ENCODE measurements at places on chromosomes 1 and 21.

GRCh38 chr1:158058237-158058985, 65.0 kb downstream of the KIRREL1 start:
- DNase-seq = no peak

DNA sequence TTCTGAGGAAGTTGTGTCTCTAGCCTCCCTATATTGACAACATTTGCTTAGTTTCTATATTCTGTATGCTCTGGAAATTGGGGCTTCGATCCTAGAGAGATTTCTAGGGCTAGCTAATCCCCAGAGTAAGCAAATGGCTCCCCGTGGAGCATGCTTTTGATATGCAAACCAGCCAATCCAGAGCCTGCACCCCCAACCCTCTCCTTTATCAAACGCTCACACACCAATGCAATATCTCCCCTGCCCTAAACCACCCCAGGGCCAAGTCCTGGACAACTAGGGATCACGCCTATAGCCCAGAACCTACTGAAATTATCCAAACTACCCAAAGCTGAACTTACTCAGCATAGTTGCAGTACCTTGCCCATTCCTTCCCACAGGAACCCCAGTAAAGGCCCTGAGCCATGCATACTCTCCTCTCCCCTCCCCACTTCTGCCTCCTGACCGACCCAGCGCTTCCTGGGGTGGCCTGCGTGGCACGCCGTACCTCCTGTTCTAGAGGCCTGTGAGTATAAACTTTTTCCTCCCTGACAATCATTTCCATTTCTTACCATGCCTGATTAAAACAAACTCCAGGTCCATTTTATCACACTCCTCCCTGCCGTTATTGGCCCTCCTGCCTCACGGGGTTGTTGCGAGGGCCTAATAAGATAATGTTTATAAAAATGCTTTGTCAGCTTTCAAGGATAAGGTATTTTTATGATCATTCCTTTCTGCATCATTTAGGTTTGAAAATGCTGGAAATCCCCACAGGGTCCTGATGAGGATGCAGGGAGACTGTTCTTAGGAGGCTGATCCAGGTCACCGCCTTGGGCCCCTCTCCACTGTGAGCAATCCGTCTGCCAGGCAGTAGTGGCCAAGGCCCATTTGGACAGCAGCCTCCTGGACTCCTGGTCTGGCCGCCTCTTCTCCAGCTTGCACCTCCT, 102.7 kb downstream of the TENT5C start:
- no peak for DNase-seq

DNA sequence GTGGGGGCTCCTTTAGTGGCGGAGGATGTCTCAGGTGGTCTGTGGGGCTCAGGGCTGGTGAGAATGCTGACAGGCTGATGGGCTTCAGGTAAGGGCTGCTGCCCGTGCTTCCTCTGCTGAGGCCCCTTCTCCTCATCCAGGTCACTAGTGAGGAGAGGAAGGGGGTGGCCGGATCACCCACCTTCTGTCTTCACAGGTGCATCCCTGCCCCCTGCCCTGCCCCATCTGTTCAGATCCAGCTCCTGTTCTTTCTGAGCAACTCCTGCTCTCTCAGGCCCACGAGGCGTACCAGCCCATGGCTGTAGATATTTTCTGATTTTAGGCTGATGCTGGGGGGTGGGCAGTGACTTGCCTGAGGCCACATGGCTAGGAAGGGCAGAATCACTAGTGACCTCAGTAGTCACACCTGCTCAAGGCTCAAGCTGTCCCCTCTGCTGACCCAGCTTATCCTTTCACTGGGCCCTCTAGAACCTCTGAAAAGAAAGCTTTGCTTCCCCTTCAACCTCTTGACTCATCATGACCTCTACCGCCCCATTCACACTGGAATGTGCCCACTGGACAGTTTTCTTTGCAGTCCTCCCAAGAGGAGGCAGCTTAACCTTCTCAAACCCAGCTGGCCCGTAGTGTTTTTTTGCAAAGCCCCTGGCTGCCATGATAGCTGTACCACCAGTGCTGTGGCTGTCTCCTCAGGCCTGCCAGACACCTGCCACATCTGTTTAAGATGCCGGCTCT, 14.8 kb downstream of the DCST2 start:
- DNase-seq = no peak

DNA sequence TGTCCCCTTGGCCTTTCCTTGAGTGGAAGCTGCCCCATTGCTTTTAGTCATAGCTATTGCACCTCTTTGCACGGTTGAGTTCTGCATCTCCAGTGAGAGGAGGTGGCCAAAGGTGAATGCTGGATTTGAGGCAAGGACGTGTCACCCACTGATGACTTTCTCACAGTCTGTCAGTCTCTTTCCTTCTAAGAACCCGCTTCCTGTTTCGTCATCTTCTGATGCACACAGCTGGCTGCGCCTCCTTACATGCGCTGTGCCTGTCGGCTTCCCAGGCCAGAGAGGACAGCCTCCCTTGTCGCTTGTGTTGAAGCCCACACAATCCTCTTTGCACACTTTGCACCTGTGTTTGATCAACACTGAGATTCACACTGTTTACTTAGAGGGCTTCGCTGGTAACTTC, 41.8 kb upstream of the PWP2 start:
- DNase-seq = peak; percentile 67

DNA sequence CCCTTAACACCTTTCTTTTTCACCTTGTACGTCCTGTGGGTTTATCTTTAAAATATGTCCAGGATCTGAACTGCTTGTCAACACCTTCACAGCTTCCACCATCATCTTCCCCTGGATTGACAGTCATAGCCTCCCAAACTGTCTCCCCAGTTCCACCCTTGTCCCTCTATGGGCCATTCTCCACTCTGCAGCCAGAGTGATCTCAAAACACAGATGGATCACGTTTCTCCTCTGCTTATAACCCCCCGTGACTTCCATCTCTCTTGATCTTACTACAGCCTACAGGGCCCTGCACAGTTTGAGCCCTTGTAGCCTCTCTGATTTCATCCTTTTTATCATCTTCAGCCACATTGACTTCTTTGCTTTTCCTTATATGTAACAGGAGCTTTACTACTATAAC, 4.3 kb downstream of the INSRR start:
- DNase-seq = no peak

DNA sequence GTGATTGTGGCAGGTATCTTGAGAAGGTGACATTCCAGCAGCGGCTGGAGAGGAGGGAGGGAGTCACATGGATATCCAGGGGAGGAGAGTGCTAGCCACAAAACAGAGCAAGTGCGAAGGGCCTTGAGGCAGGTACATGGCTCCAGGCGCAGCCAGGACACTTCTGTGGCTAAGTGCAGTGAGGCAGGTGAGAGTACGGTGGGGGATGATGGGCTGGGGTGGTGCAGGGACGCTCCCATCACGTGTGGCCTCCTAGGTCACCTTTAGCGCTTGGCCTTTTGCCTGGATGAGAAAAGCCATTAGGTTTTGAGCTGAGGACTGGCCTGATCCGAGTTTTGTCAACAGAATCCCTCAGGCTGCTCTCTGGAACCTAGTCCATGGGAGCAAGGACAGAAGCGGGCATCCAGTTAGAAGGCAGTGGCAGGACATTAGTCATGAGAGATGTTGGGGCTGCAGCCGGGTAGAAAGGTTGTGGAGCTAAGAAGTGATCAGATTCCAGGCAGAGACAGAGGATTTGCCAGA, 31.6 kb downstream of the SMYD2 start:
- DNase-seq = no peak

DNA sequence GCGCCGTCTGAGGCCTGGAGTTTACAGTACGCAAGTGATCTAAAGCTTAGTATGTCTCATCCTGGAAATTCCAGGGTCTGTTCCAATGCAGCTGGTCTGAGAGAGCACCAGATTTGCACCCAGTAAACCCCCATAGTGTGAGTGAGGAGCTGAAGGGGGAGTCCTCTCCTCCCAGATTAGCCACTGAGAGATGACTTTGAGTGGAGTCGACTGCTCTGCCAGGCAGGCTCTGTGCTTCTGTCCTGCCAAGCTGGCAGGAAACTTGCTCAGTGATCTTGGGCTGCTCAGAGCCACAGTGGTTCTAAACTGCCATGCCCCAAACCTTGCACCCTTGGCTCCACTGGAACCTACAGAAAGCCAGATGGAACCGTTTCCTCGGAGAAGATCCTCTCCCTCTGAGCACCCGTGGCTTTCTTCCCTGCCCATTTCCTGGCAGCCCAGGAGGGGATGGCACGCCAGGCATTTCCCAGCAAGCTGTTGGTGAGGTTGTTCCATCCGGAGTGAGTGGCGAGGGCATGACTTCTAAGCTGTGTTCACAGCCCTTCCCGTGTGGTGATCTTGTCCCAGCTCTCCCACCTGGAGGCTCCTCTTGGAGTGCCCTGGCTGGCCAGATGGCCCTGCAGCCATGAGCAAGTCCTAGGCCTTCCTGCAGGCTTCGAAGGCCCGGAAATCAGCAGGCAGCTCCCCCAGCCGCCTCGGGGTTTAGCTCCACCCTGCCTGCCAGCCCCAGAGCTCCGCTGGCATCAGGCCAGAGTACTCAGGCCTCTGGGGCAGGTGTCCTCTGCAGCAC, 125.9 kb upstream of the VAMP3 start:
- no peak for DNase-seq

DNA sequence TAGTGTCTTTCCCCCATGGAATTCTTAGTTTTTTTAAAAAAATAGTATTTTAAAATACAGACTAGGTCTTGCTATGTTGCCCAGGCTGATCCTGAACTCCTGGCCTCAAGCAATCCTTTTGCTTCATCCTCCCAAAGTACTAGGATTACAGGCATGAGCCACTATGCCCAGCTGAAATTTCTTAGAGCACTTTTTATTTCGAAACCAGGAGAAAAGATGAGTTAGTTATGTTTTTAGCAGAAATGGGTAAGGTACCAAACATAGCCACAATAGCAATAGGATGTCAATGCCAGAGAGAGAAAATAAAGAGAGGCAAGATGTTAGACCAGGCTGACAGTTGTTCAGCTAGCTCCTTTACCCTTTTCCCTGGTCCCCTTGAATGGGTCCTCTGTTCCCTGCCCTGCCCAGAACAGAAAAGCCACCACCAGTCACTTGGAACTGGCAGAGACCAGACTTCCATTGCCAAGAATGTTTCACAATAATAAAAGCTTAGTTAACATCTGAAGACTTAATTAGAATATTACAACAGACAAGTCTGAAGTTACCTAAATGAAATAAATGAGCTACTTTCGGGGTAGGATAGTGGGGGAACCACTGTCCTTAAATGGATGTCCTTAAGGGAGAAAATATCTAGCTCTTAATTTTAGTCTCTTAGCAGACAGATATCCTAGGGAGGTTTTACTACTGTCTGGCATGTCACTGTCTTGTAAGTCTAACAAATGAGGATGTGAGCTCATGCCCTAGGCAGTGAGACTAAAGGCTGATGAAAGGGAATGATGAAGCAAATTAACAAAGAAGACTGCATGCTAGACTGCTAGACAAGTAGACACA, 54.3 kb downstream of the ABL2 start:
- DNase-seq = no peak

GRCh38 chr1:231724876-231725647, 98.5 kb downstream of the DISC1 start:
- DNase-seq = no peak

DNA sequence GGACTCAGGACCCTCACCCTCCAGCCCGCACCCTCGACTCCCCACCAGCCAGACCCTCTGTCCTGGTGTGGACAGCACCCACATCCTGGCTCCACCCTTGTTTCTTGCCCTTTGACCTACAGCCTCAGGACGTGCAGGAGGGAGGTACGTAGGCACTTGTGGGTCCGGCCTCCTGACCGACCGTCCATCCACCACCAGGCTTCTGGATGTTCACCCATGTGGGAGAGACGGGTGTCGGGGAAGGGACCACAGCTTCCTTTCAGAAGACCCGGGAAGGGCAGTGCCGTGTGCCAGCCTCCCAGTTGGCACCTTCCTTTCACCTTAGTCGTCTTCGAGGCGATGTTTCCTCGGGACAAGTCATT, 61.4 kb downstream of the PRKCZ start:
- no peak for DNase-seq

DNA sequence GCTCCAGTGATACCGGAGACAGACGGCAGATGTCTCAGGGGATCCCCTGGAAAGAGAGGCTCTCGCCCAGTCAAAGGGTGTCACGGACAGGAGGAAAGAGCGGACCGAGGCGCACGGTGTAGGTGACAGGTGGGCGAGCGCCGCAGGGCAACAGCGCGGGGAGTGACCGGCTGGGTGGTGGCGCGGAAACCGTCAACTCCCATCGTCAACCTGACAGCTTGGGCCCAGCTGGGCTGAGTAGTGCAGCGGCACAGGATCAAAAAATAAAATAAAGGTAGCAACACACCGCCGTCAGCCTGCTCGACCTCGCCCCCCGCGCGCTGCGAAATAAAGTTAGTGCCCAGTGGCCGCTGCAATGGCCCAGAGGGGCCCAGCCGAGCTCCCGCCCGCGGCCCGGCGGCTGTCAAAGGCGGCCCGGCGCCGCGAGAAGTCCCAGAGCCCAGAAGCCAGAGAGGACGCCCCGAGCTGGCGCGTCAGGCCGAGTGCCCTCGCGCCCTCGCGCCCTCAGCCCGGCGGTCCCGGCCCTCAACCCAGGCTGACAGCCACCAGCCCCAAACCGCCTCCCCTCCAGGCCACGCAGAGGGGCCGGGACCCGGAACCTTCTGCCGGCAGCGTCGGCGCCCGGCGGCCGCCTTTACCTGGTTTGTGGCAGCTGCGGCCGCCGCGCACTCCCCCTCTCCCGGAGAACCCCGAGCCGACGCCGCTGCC, at the start of gene LYST:
Gene LYST, minus strand, starts transcription at position 702 of the 708 bp plus-strand sequence. CDS start 36,489 bp downstream, outside the sequence.
- DNase-seq = peak; percentile 47

DNA sequence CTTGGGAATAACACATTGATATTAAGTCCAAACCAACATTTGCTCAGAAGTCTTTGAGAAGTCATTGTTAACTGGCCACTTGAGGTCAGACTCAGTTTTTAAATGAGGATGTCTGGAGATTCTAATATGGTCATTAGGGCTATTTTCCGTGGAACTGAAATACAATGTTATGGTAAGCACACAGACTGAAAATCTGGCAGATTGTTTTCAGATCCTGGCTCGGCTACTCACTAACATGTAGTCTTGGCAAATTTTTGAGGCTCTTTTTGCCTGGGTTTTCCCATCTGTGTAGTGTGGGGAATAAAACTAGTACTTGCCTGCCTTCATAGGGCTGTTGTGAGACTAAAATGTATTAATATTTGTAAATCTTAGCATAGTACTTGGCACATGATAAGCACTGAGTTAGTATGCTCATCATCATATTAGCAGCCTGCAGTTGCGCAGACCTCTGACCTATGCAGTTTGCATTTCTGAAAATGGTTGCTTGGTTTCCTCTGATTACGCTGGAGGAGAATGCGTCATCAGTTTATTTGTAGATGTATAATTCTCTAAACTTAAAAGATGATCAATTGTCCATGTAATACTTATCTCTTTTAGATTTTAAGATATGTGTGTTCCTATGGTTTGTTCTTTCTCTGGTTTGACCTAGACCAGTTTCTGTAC, 100.8 kb downstream of the C1orf21 start:
- DNase-seq = no peak

DNA sequence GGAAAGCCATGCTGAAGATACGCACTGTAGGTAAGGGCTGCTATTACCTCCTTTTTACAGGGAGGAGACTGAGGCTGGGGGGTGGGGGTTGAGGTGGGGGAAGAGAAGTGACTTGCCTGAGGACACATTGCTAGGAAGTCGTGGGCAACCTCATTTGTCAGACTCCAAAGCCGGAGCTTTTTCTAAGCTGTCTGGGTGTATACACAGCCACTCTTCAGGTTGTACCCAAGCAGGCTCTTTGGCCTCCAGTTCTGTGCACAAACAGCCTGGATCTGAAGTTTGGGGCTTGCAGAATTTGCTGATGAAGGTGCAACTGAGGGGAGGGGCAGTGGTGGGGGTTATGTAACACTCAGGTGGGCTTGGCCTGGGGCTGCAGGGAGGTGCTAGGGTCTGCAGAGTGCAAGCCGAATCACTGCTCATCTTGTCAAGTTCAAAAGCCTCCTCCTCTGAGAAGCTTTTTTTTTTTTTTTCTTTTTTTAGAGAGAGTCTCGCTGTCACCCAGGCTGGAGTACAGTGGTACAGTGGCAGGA, 16.9 kb downstream of the TINAGL1 start:
- DNase-seq = no peak

GRCh38 chr1:11982010-11982392, 1.8 kb downstream of the MFN2 start:
- no peak for DNase-seq
